Gastroesophageal sphincter (tissue), 4 donors: ENCODE measurements at places on chromosomes 5 and 9.

- ATAC-seq, result no peak
Observed at GRCh38 chr5:33939556-33940262, 3.5 kb downstream of the RXFP3 start.

GRCh38 chr9:37447111-37447510 is 18.1 kb downstream of the ZBTB5 start:
- ATAC-seq, result no peak

DNA sequence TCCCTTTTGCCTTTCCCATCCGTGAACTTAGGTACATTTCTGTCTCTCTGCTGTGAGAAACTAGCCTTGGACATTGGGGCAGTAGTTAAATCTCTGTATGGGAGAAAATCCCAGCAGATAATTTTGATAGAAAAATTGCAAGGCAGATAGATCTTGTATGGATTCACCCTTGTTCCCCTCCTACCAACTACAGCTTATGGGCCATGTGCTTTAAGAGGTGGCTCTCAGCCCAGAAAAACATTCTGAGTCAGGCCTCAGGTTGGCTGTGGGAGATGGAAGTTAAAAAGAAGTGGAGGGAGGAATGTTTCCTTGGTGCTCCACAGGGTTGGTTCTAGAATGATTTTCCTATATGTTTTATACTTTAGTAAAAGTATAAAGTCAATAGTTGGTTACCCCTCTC is 1.4 kb upstream of the KDM3B start:
- no peak for ATAC-seq

- ATAC-seq, result no peak
Observed at GRCh38 chr5:173069671-173070070, 13.5 kb downstream of the CREBRF start.

- no peak for ATAC-seq
Observed at GRCh38 chr5:5169466-5169865, 29.3 kb downstream of the ADAMTS16 start.
